ENCODE measurements at places on chromosomes 2 and 18. TPM values are rescaled to one million over a fixed set of nuclear protein-coding genes. Genes with fewer than 3 reads are reported as not detected.

TXNL1 gene
- 65.0 TPM for total RNA-seq

BCL11A gene
- total RNA-seq = 0.10 TPM

PARD6G gene
- 3.5 TPM for total RNA-seq

ITGB1BP1 gene
- total RNA-seq = 187 TPM

REG1A gene
- not detected for total RNA-seq

CCDC68 gene
- 2.7 TPM for total RNA-seq

UGT1A10 gene
- total RNA-seq = 0.49 TPM

IL1B gene
- total RNA-seq = 0.13 TPM

TBR1 gene
- total RNA-seq = 0.03 TPM

EMILIN1 gene
- total RNA-seq = 0.56 TPM

KCNF1 gene
- 44.6 TPM for total RNA-seq

IHH gene
- total RNA-seq = 0.45 TPM

PNKD gene
- 65.3 TPM for total RNA-seq

STK39 gene
- 13.7 TPM for total RNA-seq

OSBPL6 gene
- 9.2 TPM for total RNA-seq

UGT1A4 gene
- not detected for total RNA-seq

STK16 gene
- total RNA-seq = 32.1 TPM

MSTN gene
- not detected for total RNA-seq

DES gene
- 0.29 TPM for total RNA-seq

FNDC4 gene
- 4.0 TPM for total RNA-seq
